ENCODE measurements at places on chromosomes 3 and 15.

- DNase-seq = no peak
These were observed 101.2 kb downstream of the PCCB start for GRCh38 chr3:136351351-136351750.

GRCh38 chr15:64333986-64334929 is 21.7 kb downstream of the CSNK1G1 start:
- DNase-seq = peak; percentile 17

DNA sequence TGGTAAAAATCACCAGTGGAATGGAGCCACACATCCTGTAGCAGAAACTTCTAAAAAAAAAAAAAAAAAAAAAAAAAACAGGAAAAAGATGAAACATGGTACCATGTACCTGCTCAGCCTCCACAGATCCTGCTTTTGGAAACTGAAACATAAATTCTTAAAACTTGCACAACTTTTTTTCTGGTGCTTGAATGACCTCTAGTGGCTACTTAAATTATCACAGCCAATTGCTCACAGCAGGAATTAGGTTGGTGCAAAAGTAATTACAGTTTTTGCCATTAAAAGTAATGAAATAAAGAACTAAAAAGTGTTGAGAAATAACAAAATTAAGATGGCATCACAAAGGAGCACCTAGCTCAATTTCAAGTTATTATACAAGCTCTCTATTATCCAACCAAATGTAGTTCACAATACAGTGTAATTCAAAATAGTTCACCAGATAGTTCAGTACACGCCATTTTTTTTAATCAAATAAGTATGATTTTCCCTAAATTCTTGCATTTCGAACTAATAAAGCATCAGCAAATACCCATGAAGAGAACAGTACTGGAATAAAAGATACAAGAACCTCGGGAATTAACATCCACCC is 80.6 kb downstream of the ULK4 start:
- DNase-seq = peak; percentile 51

DNA sequence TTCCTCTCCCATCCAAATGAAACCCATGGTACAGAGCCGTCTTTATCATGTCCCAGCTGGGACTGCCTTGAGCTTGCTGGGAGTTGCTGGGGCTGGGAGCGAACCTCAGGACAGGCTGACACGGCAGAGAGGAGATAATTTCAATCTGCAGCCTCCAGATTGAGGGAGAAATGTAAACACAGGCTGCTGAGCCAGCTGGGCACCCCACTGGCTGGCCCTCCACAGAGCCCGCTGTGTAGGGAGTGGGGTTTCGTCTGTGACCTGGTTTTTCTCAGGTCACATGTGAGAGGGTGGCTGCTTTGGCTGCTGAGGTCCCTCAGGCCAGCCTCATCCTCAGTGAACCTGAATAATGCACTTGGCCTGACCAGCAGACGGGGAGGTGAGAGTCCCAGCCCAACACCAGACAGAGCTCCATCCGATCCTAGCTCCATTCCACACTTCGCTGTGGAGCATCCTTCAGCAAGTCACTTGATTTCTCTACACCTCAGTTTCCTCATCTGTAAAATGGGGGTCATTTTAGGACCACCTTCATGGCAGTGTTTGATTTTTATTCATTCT is 121.6 kb upstream of the MRPS22 start:
- DNase-seq = no peak

- DNase-seq = no peak
These were observed 1214.8 kb downstream of the NSUN3 start for GRCh38 chr3:95277613-95278012.

GRCh38 chr15:95698230-95698629 is 632.3 kb upstream of the NR2F2 start:
- DNase-seq = no peak

- DNase-seq = no peak
These were observed 120.5 kb upstream of the CGNL1 start for GRCh38 chr15:57255751-57256341.

DNA sequence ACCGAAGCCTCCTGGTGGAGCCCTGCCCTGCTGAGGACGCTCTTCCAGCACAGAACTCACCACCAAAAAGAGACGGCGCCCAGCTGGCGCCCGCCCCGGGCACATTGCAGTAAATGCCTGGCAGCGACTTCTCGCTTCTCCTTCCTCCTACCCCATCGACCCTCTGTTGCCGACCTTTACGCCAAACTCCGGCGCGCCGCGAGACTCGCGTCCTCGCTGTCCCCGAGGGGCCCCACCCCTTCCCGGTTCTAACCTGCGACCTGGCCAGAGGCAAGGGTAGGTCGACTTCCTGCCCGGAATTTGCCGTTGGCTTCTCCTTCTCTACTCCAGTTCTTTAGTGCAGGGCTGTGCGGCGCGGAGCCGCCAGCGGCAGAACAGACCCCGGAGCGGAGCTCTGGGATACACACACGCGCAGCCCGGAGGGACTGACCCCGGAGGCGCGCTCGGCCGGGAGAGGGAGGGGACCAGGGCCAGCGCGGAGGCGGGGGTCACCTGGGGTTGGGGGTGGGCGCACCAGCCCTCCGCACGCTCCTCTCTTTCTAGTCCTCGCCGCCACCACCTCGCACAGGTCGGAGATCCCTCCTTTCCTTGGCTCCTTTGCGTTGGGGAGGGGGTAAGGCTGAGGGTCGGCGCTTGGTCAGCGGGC is 226.6 kb upstream of the AZI2 start:
- no peak for DNase-seq

GRCh38 chr3:58074997-58075396 is 66.8 kb downstream of the FLNB start:
- no peak for DNase-seq

- peak; percentile 22 for DNase-seq
These were observed 120.1 kb downstream of the ANP32A start for GRCh38 chr15:68700455-68701123.

DNA sequence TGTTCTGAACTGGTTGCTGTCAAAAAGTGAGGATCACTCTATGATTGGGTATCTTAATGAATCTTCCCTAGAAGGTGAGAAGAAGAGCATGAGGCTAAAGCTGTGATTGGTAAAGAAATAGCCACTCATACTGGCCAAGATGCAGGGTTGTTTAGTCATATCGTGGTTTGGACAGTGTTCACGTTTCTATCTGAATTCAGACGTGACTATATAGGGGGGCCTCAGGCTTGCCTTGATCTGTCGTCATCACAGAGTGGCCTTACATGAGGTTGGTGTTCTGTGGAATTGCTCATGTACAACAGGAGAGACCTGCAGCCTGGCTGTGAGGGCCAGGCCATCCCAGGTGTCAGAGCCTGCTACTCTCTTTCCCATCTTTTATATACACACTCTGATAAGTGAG is 12.4 kb downstream of the RTP2 start:
- DNase-seq = peak; percentile 79

- DNase-seq = no peak
These were observed 8.5 kb downstream of the PLCH1 start for GRCh38 chr3:155736381-155736780.

DNA sequence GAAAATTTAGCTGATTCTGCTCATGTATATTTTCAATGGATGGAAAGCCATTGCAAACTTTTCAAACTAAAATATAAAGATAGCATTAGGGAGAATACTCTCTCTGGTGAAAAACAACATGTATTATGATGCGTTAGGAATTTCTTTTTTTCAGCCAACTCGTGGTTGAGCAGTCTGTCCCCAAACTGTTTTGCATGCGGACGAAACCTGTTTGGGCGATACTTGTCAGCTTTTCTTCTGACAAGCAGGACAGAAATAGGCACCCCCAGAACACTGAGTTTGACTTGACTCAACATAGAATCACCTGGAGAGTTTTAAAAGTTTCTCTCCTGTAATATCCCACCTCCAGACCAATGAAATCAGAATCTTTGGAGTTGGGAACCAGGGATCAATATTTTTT is 417.5 kb upstream of the TPRG1 start:
- DNase-seq = no peak

DNA sequence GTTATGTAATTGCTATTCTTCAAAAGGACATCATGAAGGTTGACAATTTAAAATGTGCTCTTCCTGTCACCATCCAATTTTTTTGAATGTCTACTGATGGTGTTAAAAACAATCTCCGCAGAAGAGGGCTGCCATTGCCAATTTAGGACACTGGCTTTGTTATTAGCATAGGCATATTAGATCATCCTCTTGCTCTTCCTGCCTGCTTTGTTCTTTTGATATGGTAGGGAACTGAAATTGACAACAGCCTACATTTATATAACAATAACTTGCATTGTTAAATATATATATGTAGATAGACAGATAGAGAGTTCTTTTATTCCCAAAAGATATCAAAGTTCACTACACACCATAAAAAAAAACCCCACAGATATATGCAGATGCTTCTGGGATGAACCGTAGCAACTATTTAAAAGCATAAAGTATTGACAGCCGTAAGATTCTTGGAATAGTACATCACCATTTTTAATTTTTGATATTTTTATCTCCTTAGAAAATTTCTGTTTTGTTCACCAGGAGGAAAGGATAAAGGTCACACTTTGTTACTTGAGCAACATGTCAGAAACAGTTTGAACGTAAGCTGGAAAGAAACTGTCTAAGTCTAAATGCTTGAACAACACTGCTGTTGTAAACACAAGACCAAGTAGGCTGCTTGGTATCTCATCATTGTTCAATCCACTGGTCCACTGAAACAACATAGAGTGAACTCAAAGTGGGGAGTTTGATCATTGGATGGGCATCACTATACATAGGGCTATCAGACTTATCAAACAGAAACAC is 66.5 kb downstream of the MDFIC2 start:
- no peak for DNase-seq

DNA sequence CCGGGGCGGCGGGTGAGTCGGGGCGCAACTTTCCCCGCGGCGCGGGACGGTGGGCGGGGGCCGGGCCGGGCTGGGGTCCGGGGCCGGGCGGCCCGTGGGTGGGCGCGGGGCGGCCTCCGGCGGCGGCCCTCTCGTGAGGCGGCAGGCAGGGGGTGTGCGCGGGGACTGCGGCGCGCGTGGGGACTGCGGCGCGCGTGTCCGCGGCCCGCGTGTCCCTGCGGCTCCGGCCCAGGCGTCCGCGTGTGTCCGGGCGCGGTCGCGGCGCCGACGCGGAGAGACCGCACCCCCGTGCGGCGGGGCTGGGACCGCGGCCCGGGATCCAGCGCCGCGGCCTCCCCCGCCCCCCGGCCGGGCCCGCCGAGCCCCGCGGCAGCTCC is 349 bp downstream of the PLXNA1 start:
- DNase-seq = no peak

DNA sequence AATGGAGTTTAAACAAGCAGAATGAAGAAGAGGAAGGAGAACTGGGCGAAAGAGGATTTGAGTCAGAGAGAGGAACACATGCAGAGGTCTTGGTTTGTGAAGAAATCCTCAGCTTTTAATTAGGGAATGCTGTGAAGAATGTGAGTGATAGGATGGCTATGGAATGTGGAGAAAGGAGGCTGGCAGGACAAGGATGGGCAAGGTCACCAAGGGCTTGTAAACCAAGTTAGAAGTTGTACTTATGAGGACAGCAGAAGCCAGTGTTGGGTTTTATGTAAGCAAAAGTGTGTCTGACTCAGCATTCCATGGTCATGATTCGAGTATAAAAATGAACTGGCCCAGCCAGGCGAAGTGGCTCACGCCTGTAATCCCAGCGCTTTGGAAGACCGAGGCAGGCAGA is 60.0 kb upstream of the IL12A start:
- DNase-seq = peak; percentile 98

DNA sequence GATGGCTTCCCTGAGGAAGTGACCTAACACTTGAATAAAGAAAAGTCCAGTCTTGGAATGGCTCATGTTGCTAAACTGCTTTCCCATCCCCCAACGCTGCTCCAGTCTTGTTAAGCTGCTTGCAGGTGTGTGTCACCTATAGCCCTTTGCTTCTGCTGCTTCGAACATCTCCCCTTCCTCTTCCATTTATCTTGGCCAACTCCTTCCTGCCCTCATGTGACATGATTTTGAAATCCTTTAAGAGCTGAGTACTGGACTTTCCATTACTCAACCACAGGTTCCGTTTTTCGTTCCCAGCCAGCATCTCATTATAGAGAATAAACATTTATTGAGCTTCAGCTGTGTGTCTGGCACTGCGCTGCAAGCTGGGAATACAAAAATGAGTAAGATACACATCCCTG is 1.7 kb downstream of the ATG7 start:
- DNase-seq = no peak

DNA sequence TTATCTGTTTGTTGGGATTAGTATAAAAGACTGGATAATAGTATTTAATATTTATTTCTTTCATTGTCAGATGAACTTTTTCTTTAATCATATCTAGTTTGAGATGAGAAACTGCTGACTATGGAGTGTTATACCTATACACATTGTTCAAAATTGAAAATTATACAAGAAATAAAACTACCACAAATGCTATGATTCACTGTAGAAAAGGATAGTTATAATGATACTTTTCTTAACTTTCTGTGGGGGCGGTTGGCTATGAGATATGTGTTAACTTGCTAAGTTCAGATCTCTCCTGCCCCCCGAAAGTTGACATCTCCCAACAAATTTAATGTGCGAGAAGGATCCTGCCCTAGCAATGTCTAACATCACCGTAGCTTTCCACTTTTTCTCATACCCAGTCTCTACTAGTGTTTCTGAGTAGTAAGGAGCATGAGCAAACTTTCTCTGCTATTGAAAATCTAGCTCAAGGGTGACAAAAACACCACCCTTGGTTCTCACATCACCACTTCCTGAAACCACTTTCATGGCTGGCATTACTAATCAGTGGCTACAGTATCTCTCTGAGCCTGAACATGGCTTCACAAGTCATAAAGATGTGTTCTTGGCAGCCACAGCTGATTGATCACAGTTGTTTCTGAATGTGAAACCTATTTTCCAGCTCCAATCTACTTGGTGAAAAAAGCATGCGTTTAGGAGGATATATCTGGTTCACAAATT is 15.8 kb upstream of the SAMMSON start:
- DNase-seq = no peak

GRCh38 chr15:94607176-94607654 is 375.9 kb downstream of the MCTP2 start:
- DNase-seq = no peak

GRCh38 chr3:7934362-7934761 is 567.3 kb upstream of the LMCD1 start:
- no peak for DNase-seq

- peak; percentile 90 for DNase-seq
These were observed 63.8 kb downstream of the GTPBP8 start for GRCh38 chr3:113054552-113054951.

GRCh38 chr15:76773234-76773633 is 131.9 kb downstream of the SCAPER start:
- DNase-seq = no peak

GRCh38 chr3:17044855-17045254 is 160.1 kb downstream of the PLCL2 start:
- peak; percentile 45 for DNase-seq

GRCh38 chr3:25294169-25294805 is 133.8 kb upstream of the RARB start:
- DNase-seq = no peak

DNA sequence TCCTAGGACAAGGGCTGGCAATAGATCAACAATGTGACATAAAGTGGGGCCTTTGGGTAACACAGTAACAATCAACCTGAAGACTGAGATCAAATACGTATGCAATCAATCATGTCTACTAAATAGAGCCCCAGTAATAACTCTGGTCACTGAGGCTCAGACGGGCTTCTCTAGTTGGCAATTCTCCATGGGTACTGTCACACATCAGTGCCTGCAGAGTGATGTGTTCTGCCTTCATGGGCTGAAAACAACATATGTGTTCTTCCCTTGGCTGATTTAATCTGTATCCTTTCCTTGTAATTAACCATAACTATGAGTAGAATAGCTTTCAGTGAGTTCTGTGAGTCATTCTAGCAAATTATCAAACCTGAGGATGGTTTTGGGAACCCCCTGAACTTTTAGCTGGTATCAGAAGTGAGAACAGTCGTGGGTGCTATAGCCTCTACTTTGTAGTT is 113.6 kb downstream of the TMCO5A start:
- DNase-seq = no peak

- no peak for DNase-seq
These were observed 118.2 kb downstream of the GABRG3 start for GRCh38 chr15:27089233-27089586.
